ENCODE measurements at places on chromosomes 13 and 19.

DNA sequence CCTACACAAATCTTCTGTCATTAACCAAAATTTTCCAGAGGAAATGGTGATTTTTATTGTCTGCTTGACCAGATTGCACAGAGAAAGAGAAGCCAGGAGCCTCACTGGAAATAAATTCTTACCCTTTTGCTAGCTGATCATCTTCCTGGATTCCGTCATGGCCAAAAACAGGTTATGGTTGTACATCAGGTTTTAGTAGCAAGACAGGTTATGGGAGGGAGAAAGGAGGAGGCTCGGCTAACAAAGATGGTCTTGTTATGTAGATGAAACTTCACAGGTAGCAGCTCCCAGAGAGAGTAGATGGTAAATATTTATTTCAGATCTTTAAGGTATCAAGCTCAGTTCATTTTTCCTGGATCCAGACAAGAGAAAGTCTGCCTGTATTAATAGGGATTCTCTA, 19.7 kb upstream of the CEACAM3 start:
- no peak for DNase-seq

- no peak for DNase-seq
Observed at GRCh38 chr13:79581870-79582315, 100.9 kb downstream of the NDFIP2 start.

- no peak for DNase-seq
Observed at GRCh38 chr13:100508996-100509395, 79.6 kb downstream of the GGACT start.

DNA sequence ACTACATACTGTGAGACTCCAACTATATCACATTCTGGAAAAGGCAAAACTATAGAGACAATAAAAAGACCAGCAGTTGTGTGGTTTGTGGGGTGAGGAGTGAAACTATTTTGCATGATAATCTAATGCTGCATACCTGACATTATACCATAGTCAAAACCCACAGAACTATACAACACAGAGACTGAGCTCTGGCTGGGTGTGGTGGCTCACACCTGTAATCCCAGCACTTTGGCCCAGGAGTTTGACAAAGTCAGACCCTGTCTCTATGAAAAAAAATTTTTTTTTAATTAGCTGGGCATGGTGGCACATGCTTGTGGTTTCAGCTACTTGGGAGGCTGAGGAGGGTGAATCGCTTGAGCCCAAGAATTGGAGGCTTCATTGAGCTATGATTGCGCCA, 11.9 kb downstream of the ZNF541 start:
- no peak for DNase-seq

- no peak for DNase-seq
Observed at GRCh38 chr13:93180356-93180969, 46.1 kb upstream of the GPC6 start.

- DNase-seq: no peak
Observed at GRCh38 chr19:2729943-2730818, 9.0 kb upstream of the DIRAS1 start.

GRCh38 chr13:19845758-19846157, 17.7 kb downstream of the ZMYM5 start:
- DNase-seq: no peak

GRCh38 chr19:13830114-13830740, 35.0 kb downstream of the ZSWIM4 start:
- no peak for DNase-seq

DNA sequence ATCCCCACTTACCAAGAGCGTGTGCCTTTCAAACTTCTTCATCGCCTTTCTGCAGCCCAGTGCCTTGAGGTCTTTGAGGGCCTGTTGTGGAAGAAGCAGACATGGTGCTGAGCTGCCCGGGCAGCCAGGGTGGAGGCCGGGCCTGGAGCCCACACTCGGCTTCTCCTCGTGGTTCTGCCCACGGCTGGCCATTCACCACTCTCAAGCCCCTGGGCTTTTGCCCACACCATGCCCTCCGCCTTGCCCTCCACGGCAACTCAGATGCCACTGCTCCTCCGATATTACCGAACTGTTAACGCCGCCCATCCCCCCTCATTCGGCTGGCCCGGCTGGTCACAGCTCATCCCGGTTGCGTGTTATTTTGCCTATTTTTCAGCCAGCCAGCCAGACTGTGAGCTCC, 5.3 kb downstream of the IL4I1 start:
- DNase-seq: no peak

DNA sequence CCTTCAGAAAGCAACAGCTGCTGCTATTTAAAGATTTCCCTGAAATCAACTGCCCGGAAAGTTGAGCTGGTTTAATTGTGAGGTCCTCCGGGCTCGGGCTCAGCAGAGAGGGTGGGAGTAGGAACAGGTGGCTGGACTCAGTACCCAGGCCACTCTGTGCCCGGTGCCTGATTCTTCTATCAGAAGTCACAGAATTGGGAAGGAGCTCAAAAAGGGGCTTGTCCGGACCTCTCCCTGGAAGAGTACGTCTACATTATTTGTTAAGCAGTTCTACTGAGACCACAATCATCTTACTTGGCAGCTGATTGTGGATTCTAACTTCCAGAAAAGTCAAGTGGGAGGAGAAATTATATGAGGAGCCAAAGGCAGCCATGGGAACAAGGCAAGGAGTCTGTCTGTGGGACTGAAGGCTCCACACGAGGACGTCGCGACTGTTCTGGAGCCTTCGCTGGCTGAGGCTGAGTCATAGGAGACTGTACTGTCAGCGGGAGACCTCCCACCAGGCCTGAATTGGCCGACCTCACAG, 91.7 kb upstream of the ANKRD10 start:
- no peak for DNase-seq

DNA sequence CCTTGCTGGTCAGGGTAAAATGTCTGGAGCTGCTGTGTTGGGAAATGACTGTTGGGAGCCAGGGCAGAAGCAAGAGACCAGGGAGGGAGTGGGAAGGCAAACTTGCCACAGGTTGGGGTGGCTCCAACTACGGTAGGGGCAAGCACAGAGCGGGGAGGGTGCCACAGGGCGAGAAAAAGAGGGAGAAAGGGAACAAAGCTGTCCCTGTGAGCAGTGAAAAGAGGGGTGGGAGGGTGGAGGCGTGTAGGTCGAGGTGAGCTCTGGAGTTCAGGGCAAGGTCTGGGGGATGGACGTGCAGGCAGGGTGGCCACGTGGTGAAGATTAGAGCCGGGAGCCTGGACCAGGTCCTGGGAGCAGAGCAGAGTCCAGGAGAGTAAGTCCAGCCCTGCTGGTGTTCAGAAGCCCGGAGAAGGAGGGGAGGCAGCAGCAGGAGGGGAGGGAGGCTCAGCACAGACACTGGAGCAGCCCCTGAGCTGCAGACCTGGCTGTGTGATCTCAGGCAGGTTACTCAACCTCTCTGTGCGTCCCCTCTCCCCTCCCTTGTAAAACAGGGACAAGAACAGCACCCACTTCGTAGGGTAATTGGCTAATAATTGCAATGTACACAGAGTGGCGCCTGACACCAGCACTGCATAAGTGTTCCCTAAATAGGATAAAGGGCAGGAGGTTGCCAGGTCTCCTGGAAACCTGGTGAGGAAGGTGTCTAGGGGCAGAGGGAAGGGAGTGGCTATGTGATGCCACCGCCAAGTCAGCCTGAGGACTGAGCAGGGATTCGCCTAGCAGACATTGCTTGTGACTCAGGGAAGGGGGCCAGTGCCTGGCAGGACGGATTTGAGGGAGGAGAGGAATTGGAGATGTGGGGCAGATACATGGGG, 3.2 kb upstream of the POLR2E start:
- no peak for DNase-seq

Data from GM13977 (cell line).